HS-27A (cell line): ENCODE measurements at places on chromosomes 6 and 20.

DNA sequence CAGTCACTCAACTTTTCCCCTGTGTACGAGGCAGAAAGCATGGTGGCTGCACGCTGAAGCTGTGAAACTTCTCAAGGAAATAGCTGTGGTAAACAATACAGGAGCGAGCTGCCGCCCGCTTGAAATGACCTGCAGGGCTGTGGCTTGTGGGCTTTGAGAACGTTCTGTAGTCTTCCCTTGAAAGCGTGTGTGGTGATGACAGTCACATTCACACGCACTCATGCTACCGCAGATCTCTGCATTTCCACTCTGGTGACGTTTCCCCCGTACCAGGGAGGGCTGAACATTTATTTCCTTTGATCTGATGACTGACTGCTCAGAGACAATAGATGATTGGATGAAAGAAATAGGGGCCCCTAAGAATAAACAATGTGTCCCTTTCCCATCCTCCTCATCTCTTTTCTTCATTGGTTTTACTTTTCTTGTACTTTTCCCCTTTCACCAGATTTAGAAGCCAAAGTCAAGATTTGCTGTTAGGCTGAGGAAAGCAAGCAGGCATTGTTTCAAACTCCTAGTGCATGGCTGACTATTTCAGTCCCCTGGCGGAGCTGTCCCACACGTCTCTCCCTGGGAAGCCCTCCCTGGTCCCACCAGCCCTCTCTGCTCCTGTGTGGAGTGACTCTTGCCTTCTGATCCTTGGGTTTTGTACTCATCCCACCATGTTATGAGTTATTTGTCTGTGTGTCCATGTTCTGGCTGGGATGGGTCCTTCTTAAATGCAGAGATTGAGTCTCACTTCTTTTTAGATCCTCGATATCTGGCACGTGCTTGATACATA, 3.9 kb downstream of the SYTL3 start:
- DNase-seq, result no peak

DNA sequence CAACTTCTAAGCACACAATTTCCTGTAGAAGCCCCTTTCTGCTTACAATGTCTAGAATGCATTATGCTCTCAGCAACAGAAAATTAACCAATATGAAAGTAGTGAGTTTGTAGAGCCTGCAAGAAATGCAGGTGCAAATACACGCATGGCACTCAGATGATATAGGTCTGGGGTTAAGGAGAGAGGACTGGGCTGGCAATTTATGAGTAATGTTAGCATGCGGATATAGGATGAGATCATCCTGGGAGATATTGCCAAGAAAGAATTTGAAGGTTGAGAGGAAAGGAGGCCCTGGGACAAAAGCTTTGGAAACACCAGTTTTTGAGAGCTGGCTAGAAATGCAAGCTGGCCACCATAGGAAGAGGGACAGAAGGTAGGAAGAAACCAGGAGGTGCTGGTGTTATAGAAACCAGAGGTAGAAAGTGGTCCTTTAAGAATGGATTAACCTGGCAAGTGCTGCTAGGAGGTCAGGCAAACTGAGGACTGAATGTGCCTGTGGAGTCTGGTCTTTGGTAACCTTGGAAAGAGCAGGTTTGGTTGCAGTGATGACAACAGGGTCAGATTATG, 183.2 kb upstream of the MYLIP start:
- no peak for DNase-seq

DNA sequence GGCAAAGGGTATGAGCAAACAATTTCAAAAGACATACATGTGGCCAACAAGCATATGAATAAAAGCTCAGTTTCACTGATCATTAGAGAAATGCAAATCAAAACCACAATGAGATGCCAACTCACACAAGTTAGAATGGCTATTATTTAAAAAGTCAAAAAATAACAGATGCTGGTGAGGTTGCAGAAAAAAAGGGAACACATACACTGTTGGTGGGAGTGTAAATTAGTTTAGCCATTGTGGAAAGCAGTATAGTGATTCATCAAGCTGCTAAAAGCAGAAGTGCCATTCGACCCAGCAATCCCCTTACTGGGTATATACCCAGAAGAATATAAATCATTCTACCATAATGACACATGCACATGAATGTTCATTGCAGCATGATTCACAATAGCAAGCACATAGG, 6.7 kb upstream of the KHDC1L start:
- no peak for DNase-seq

DNA sequence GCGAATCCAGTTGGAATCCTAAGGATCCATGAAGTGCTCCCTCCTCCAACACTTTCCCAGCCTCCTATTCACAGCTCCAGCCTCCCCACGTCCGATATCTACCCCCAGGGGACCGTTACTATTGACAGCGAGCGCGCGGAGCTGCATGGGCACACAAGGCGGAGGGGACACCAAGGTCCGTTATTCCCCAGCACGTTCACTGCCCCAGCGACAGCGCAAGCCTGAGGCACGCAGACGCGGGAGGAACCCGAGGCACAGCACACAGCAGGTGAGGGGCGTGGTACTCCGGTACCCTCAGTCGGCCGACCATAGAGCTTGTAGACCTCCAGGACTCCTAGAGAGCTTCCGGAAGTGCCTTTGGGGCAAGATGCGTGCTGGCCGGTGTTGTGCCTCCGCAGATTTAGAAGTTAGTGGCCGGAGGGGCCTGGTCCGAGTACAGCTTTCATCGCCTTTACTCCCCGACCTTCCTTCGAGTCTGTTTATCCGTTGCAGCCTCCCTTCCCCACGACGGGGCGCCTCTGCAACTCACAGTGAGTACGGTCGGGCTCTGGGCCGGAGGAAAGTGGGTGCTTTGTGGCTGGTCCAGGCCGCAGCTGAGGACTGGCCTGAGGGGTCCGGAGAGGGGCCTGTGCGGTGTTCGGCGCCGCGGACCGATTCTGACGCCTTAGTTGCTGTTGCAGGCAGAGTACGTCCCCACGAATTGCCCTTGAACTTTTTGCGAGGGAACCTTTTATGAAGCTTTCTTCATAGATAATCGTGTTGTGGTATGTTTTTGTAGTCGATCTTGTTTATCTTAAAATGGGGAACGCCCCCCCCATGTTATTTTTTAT, at the start of gene ZKSCAN8:
TSS of gene ZKSCAN8 (plus strand) at position 384 of the 830 bp plus-strand sequence. CDS start 6,525 bp downstream, outside the sequence.
- DNase-seq, result no peak

- DNase-seq, result no peak
These were observed 113.1 kb downstream of the SOBP start for GRCh38 chr6:107603006-107603370.

- peak; percentile 96 for DNase-seq
These were observed 23.0 kb upstream of the ECHDC1 start for GRCh38 chr6:127366282-127367022.

GRCh38 chr6:854406-855118, 161.6 kb upstream of the EXOC2 start:
- DNase-seq, result no peak

DNA sequence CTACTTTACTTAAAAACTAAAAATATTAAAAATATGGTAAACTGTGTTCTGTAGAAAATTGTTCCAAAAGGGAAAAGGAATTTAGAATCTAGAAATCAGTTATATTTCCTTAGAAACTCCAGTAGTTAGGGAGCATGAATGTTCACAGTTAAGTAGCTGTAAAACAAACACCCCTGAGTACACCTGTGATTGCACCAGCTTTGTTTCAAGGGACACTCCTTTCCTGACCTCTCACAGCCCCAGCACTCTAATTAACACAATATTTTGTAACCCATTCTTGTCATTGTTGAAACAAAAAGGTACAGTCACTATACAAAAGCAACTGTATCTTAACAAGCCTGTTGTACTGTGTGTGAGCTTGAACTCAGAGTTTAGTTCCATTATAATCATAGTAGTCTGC, 72.3 kb downstream of the NCOA7 start:
- no peak for DNase-seq

- no peak for DNase-seq
These were observed 3.0 kb upstream of the C4A start for GRCh38 chr6:31978831-31979230.

GRCh38 chr20:38167851-38168760, 3.0 kb upstream of the TGM2 start:
- peak; percentile 94 for DNase-seq

GRCh38 chr6:21753241-21754108, 159.9 kb downstream of the SOX4 start:
- no peak for DNase-seq

GRCh38 chr20:588476-588875, 21.6 kb downstream of the TCF15 start:
- DNase-seq, result no peak

GRCh38 chr6:126535138-126535537, 195.2 kb downstream of the CENPW start:
- DNase-seq, result no peak

DNA sequence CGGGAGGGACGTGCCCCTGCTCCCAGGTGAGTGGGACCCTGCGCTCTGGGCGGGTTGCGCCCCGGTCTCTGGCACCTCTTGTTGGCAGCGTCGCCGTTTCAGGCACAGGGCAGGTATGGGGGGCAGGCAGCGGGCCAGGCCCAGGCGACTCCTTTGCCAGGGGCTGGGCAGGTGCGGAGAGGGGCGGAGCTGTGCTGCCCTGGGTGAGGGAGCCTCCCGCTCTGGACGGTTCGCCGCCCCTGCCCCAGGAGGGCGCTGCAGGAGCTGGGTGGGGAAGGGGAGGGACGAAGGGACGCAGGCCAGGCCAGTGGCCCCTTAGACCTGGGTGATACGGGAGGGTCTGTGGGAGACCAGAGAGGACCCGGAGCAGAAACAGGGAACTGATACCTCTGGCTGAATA, 663.9 kb upstream of the DEFB115 start:
- no peak for DNase-seq

DNA sequence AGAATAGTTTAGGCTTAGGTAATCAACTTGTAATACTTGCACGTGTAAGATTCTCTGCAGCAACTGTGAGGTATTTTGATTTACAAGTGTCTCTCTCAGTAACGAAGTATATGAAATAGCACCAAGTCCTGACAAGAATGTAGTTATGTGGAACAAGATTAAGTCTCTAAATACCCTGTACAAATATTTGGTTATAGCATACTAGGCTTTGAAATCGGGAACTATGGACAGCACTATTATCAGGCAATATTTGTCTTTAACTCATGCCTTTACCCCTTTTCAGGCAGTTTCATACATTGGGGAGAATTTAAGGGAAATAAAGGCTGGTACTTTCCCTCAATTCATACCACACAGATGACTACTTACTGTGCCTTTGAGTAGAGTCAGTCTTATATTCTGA, 93.2 kb downstream of the GRIK2 start:
- no peak for DNase-seq

DNA sequence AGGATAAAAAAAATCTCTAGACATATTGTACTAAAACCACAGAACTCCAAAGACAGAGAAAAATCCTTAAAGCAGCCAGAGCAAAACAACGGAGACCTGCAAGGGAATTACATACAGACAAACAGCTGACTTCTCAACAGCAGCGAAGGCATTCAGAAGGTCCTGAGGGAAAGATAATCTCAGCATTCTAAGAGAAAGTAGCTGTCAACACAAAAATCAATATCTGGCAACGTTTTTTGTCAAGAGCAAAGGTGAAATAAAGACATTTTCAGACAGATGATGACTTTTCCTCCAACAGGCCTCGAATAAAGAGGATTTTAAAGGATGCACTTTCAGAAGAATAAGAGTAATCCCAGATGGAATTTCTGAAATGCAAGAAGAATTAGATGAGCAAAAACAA, 6.1 kb upstream of the SCGN start:
- no peak for DNase-seq

DNA sequence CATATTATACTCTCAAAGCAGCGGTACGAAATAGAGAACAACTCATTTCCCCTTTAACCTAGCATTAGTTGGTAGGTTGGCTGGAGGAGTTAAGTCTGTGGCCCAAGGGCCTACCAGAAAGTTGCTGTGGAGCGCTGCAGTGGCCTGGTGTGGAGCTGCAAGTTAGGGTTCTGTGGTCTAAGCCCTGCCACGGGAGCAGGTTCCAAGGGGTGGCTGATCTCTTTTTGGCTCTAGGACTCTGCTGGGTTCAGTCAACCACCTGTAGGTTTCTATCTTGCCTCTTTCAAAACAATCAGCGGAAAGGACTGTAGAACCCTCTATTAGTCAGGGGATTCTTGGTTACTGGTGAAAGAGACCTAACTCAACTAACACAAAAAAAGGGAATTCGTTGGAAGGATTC, 54.5 kb upstream of the TULP4 start:
- DNase-seq, result no peak

DNA sequence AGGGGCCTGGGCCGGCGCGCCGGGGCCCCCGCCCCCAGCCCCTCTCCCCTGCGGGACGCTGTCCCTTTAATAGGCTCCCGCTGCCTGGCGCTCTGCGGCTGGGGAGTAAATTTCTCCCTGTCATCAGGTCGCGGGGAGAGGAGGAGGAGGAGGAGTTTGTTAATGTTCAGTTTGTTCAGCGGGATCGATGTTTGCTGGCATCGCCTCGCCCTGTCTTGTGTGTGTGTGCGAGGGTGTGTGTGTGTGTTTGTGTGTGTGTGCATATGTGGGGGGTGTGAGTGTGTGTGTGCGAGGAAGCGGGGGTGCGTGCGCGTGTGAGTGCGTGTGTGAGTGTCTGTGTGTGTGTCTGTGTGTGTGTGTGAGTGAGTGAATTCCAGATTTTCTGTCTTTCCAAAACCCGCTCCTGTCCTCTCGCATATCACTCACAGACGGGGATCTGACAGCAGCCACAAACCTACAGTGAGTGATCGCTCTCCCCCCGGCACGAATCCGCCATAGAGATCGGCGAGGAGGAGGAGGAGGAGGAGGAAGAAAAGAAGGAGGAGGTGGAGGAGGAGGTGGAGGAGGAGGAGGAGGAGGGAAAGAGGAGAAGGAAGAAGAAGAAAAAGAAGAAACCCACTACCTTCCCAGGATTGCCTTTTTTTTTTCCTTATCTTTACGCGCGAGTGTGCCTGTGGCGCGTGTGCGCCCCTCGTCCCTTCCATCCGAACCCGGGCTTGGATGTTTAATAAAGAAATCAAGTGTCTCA, at the start of gene TSHZ2:
TSS of gene TSHZ2 (plus strand) at position 169 of the 748 bp plus-strand sequence. CDS start 936 bp downstream, outside the sequence.
- DNase-seq, result no peak

GRCh38 chr6:104462811-104463599, 396.7 kb downstream of the HACE1 start:
- DNase-seq, result no peak
